CD4-positive, alpha-beta T cell treated with Interleukin-6 at 100 ng/mL for 8 hours (primary cell): ENCODE measurements at places on chromosomes 12 and 14.

DNA sequence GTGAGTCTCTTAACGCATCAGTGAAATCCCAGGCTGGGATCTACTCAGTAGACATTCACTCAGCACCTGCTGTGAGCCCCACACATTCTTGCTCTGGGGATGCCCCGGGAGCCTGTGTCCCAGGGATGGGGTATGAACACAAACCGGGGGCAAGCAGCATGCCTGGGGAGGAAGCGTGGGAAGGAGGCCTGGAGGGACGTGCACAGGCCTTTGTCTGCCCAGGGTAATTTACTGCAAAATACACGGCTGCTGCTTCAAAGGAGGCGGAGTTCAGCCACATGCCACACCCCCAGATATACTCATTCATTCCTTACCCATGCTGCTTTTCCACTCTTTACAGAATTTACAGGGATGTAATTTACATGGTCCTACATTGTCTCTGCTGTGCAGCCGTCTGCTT lies 187.8 kb downstream of the ADGRD1 start:
- DNase-seq, result no peak

DNA sequence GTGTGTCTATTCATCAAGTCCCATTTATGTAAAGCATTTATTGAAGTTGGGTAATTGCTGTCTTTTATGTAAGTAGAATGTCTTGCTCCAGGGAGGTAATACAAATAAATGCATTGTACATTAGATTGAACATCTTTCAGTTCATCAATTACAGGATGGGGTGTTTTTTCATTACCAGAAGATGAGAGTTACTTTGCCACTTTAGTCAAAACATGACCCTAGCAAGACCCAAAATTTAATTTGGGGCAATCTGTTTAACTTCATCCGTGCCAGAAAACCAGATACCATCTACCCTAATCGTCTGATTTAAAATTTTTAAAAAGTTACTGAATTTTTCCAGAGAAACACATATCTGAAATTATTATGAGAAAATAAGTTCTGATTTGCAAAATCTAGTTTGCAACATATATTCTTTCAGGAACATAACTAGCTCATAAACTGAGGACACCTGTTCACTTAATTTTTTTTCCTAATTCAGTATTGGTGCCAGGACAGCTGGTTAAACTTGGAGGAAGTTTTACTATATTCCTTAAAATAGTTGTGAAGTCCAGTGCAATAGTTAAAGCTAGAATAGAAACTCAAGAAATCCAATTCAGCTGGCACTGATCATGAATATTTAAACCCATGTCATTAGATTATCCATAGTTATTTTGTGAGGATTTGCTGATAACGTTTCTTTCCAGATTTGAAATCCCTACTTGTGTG lies 114.5 kb downstream of the SRGAP1 start:
- DNase-seq, result no peak

DNA sequence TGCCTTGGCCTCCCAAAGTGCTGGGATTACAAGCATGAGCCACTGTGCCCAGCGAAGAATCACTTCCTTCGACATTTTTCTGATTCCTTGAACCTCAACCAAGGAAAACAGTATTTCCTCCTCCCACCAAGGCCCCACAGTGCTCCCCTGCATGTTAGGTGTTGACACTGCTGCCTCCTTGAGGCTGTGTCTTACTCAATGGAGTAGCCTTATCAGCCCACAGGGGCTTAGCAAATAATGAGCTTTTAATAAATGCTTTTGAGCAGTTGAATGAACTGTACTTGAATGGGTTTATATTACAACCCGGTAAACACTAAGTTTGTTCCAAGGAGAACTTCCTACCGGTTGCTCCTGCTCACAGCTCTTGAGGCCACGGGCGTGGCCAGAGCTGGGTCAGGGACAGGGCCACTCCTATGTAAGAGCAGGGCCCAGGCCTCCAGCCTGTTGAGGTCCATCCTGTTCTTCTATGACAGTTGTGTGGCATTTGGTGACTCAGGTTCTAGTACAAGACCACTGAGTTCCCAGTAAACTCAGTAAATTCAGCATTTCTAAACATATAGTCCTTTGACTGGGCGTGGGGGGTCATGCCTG lies 36.8 kb upstream of the TUBA1A start:
- DNase-seq, result no peak

GRCh38 chr12:131444220-131445164 lies 266.4 kb upstream of the SFSWAP start:
- DNase-seq, result no peak

DNA sequence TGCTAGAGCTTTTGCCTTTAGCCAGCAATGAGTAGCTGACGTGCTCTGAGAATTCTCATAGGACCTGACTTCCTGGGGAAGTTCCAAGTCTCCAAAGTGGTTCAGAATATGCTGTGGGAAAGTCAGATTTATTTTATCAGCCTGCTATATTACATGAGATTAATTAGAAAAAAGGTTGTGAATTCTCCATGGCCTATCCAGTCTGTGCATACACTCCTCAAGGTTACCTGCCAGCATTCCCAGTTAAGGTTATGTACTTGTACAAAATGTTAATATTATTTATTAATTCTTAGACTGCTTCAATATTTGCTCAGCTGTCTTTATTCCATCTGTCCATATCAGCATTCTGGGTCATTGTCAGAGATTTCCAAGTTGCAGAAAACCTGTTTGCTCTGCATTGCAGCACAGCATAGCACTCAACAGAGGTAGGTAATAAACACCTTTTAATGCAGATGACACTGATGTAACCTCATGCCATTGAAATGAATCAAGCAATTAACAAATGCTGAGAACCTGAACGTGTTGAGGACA lies 2.7 kb upstream of the SEL1L start:
- DNase-seq, result no peak

- peak; percentile 63 for DNase-seq
These were observed 4.4 kb upstream of the DNAJC22 start for GRCh38 chr12:49342066-49342913.

DNA sequence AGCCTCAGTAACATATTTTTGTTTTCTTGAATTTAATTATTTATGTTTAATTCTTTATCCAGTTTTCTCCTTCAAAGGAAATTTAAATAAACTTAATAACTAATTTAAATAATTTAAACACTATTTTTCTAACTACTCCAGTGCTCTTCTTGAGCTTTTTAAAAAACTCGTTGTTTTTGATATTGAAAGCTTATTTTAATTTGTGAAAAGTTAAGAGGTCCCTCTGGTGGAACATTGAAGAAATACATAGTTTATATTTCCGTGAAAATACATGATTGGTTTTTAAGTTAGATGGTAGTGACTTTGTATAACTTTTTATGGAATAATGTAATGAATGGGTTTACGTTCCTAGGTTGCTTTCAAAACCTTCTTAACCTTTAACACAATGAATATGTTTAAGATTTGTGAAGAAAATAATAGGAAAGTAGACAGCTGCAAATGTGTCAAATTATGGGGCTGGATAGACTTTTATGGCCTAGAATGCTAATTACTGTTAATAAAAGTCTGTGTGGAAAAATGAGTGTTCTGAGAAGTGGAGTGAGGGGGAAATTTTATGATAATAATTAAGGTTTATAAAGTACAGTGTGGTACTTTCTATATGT lies 45.9 kb upstream of the MSRB3 start:
- DNase-seq, result no peak

DNA sequence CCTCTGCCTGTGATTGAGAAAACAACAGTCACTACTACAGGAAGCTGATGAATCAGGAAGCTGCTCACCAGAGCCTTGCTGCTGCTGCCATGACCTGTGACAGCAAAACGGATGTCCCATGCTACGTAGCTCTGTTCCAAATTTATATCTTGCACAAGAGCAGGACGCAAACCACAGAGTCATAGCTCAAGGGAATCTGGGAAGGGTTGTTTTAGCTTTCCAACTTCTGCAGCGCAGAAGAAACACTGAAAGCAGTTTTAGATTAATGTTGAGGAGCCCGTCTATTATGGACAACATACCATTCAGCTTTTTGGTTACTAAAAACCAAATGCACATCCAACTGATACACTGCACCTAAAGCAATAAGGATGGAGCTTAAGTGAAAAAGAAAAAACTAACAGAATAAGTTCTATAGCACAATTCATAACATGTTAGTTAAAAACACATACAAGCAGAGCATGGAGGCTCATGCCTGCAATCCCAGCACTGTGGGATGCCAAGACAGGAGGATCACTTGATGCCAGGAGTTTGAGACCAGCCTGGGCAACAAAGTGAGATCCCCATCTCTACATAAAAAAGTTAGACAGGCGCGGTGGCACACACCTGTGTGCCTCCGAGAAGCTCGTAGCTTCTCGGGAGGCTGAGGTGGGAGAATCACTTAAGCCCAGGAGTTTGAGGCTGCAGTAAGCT lies 1.7 kb upstream of the ANKRD33 start:
- peak; percentile 67 for DNase-seq

DNA sequence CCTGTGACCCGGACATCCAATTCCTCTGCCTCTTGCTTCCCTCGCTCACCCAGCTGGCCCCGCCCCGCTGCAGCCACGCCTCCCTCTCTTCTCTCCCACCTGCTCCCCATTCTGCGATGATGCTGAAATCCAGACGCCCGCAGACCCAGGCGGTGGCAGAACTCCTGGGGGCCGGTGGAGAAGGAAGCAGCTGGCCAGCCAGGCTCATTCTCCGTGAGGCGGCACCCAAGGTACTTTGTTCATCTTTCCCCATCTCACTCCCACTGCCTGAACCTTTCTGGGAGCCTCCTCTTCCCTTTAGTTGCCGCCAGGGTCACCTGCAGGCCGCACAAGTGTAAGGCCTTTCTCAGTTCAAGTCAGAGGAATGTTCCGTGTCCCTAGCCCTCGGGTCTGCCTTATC lies 35.7 kb downstream of the FOXN4 start:
- DNase-seq, result no peak

DNA sequence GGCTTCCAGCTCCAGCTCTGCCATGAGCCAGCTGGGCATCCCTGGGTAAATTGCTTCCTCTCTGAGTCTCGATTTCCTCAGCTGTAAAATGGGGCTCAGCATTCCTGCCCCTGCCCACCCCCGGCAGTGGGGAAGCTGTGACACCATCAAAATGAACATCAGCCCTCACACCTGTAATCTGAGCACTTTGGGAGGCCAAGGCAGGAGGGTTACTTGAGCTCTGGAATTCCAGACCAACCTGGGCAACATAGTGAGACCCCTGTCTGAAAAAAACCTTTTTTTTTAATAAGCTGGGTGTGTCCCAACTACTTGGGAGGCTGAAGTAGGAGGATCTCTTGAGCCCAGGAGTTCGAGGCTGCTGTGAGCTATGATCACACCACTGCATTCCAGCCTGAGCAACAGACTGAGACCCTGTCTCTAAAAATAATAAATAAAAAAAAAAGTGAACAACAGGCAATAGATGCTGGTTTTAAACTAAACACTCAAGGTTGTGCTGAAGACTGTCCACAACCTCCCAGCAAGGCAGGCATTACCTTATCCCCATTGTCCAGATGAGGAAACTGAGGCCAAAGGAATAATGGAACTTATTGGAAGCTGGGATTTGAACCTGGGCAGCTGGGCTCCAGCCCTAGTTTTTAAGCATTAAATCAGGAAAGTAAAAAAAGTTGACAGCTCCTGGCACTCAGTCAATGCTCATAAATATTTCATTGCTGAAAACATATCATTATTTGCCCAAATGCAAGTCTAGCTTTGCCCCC lies 4.3 kb downstream of the TRPV4 start:
- no peak for DNase-seq

- no peak for DNase-seq
These were observed 15.0 kb downstream of the ACACB start for GRCh38 chr12:109131154-109132050.

- DNase-seq, result peak; percentile 61
These were observed 55.0 kb upstream of the NELL2 start for GRCh38 chr12:44930972-44931600.

DNA sequence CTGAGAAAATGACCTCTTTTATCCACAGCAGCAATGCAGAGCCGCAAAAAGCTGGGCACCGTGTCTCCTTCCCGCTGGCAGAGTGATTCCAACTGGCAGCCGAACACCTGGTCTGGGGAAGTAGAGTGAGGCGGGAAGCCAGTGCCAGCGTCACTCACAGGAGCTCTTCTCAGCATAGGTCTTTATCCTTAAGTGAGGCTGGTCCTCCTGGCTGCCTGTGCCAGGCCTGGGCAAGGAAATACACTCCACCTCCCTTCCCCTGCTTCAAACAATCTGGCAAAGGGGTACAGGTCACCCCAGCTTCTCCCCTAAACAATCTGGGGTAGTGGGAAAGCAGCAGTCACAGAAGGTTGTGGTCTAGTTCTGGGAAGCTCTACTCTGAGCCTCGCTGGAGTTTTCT lies 4.8 kb downstream of the ARHGAP9 start:
- DNase-seq, result no peak

- DNase-seq, result no peak
These were observed 520.2 kb downstream of the FLRT2 start for GRCh38 chr14:86050072-86050683.

DNA sequence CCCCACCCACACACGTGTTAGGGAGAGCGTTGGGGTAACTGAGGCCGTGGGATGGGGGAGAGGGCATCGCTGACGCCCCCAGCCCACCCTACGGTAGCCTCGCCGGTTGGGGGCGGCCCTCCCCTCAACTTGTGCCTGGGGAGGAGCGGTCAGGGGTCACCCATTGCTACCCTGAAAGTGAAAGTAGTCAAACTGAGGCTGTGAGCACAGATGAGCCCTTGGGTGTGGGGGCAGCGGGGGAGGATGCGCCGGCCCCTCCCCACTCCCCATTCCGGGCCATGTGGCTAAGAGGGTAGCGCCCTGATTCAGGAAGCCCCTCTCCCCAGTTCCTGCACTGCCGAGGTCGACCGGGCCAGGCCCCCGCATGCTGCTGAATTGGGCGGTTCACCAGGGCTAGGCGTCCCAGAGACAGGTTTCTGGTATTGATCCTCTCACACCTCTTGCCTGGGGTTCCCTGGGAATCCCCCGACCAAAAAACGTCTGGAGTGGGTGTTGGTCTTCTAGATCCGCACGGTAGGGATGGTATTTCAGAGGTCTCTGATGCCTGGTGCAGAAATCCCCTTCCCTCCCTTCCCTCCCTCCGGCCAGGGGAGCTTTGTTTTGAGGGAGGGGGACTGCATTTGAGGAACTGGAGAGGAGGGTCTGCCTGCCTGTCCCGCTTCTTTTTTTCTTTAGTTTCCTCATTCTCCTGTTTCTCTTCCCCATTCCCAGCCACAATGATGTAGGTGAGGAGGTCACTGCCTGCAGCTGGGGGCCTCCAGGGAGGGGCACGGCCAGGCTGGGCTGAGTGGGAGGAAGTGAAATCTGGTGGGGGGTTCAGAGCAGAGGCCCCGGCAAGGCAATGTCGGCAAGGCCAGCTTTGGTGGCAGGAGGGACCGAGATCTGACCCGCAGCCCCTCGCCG lies 1.0 kb downstream of the SH2B3 start:
- DNase-seq, result no peak

DNA sequence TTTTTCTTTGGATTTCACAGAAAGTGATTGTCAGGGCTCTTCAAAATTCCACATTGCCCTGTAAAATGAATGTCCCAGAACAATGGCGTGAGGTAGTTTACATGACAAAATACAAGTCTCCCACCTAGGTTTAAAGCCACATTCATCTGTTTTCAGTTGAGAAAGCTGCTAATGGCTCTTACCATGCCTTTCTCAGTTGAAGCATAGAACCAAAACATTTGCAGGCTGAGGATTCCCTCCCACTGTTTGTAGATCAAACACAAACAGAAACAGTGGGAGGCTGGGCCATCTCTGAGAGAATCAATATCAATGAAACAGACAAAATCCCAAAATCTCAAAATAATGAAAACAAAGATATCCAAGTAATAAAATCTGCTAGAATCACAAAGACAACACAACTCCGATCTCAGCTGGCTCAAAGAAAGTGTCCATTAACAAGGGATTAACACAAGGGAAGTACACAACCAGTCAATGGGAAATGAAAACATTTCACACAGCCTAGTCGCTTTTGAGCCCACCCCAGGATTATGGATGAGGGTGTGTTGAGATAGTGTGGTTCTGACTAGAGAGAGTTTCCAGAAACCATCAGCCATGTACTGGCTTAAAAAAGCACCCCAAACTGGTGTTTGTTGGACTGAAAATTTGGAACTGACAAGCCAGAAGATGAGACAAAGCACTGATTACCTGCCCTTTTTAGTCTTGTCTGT lies 54.5 kb upstream of the TMEM260 start:
- no peak for DNase-seq
